AML-193 (cell line): ENCODE measurements at places on chromosomes 2 and 18.

DNA sequence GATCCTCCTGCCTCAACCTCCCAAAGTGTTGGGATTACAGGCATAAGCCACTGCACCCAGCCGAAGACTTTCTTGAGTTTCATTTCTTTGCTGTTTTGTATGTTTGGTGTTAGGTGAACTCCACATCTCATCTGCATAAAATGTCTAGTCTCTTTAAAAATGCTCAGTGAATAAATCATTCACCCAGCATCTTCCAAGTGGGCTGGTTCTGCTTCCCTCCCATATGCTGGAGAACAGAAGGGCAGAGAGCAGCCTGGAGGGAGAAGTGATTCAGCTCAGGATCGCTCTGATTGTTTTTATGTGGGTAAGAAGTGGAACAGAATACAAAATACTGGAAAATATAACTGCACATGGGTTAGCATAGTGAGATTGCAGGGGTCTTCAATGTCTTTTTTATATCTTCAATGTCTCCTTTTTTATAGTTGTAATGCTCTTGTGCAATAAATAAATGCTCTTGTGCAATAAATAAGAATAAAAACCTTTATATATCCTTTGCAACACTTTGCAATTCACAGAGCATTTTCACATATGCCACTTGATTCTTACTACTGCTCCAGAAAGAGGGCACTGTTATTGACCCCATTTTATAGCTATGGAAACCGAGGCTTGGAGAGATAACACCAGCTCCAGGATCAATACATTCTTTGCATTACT is 253.0 kb upstream of the NCKAP5 start:
- no peak for DNase-seq

GRCh38 chr18:24019641-24020331 is 5.2 kb downstream of the TTC39C start:
- peak; percentile 35 for DNase-seq

DNA sequence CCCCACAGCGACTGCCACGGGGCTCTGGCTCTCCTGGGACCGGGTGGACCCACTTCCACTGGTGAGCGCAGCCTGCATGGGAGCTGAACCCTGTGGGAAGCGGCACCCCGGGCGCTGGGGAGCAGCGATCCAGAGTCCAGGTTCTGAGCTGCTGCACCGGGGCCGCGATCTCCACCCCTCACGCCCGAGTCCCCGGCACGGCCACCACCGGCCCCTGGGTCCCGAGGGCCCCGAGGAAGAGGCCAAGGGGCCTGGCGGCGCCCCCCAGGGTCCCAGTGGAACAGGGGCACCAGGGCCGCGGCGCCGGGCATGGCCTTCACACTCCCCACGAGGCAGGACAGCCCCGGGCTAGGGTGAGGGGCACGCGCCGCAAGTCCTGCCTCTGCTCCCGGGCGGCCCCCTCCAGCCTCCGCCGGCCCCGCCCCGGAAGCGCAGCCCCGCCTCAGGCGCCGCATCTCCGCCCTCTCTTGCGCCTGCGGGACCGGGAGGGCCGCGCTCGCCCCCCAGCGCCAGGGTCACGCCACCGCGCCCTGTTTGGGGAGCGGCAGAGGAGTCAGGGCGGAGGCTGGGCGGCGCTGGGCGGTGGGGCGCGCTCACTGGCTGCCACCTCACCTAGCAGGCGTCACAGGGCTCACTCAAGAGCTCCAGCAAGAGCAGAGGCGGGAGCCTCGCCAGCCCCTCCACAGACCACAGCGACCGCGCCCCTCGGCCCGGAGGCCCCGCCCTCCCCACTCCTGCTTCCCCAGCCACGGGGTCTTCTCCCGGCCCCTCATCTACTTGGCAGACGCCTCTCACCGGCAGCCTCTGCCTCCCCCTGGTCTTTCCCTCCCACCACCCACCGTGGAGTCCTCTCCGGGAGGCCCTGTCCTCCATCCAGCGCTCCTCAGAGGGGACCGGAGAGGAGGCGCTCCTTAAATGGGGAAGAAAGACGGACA is 26.8 kb downstream of the THAP4 start:
- DNase-seq, result peak; percentile 5

DNA sequence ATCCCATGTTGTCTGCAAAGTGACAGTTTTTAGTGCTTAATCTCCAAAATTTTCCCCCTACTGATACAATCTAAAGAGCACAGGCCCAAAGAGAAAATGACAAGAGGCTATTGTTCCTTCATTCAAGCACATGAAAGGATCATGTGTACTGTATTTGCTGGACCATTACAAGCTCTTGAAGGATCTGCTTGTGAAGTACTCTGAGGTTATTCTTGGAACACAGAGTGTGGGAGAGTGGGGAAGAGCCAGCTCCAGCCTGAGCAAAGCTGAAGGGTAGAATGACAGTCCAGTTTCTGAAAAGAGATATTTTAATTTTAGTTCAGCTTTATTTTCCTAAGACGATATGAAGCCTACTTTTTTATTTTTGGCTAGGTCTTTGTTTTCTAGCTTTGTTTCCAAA is 112.2 kb downstream of the GALNT3 start:
- DNase-seq, result no peak

- DNase-seq, result no peak
Measured at GRCh38 chr2:230872968-230873660, 8.4 kb downstream of the ITM2C start.

- DNase-seq, result no peak
Measured at GRCh38 chr2:10883801-10884478, 27.8 kb upstream of the KCNF1 start.

DNA sequence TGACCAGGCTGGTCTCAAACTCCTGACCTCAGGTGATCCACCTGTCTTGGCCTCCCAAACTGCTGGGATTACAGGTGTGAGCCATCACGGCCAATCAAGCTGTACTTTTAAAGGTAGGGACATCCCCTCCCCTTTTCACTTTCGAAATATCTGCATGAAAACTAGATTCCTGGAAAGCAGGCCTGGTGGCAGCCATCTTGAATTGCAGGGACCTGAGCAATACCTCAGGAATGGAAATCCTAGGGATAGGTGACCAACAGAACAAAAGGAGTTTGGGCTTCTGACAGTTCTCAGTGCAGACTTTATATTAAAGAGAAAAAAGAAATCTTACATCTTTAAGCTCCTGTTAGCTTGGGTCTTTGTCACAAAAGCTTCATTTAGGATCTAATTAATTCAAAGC is 62.6 kb downstream of the KLF7 start:
- DNase-seq, result no peak

- no peak for DNase-seq
Measured at GRCh38 chr2:190959911-190960788, 53.8 kb downstream of the STAT1 start.
